ENCODE measurements at places on chromosomes 3 and 15.
A peak's percentile ranks its signal among the peaks of the same experiment; 100 is the strongest.

DNA sequence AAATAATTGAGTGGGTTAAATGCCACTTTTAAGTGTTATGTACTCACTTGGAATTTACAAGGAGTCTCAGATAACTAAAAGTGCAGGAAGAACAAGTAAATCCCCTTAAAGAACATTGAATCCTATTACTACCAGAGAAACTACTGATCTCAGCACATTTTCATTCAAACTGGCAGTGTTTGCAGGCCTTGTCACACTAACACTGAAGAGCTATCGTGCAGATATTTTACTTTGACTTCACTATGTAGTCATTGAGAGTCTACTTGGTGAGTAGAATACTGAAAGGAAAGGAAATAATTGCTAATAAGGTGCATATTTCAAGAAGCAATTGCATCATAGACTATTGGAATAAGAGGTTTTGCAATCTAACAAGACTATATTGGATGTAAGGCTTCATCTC lies 721.4 kb upstream of the CBLB start:
- no peak for DNase-seq

DNA sequence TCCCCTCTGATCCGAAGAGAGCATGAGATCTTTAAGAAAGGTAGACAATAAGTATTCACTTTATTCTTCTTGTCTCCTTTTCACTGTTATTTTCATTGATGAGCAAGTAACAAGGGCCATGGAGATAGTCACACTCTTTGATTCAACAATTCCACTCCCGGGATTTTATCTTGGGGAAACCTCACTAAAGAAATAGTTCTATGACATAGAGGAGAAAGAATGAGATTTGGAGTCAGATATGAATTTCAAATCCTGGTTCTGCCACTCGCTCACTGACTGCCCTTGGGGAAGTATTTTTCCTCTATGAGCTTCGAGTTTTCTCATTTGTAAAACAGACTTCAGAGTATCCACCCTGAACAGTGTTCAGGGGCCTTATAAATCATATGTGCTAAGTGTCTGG lies 514.6 kb downstream of the NLGN1 start:
- DNase-seq: no peak

- peak; percentile 21 for DNase-seq
Measured at GRCh38 chr3:60935709-60936108, 315.5 kb downstream of the FHIT start.

GRCh38 chr15:71201477-71201876 lies 86.2 kb downstream of the THSD4 start:
- DNase-seq: no peak

GRCh38 chr3:174758943-174759342 lies 100.2 kb upstream of the NAALADL2 start:
- DNase-seq: no peak

- peak; percentile 27 for DNase-seq
Measured at GRCh38 chr3:185207931-185208746, 45.7 kb downstream of the EHHADH start.

DNA sequence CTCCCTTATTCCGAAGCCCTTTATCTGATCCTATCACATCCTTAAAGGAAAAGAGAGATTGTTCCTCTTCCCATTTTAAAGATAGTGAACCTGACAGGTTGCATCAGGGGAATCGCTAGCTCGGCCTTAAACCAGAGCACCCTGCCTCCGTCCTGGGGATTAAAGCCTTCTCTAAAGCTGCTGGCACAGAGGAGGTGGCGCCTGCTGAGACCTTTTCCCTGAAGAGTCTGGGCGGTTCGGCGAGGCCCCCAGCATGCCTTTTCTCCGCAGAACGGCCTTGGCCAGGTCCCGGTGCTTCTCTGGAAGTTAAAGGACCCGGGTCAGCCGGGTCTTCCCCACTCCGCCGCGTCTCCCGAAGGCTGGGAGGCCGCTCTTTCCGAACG lies 593 bp downstream of the FAM219B start:
- DNase-seq: peak; percentile 59

DNA sequence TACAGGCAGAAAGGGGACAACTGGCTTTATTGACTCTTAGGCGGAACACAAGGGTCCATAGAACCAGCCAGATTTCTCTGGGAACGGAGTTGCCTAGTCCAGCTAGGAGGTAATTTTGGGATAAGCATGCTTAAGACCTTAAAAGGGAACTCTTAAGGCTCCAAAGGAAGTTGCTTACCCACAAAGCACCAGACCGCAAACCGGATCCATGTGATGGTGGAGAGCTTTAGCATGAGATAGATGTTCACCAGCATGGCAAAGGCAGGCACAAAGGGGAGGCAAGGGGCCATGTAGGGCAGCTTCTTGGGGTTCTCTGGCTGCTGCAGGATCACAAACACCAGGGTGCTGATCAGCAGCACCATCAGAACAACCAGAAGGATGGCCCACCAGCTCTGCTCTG lies 61.4 kb downstream of the CLDN11 start:
- no peak for DNase-seq

- DNase-seq: no peak
Measured at GRCh38 chr3:179083977-179084376, 12.4 kb upstream of the ZMAT3 start.

DNA sequence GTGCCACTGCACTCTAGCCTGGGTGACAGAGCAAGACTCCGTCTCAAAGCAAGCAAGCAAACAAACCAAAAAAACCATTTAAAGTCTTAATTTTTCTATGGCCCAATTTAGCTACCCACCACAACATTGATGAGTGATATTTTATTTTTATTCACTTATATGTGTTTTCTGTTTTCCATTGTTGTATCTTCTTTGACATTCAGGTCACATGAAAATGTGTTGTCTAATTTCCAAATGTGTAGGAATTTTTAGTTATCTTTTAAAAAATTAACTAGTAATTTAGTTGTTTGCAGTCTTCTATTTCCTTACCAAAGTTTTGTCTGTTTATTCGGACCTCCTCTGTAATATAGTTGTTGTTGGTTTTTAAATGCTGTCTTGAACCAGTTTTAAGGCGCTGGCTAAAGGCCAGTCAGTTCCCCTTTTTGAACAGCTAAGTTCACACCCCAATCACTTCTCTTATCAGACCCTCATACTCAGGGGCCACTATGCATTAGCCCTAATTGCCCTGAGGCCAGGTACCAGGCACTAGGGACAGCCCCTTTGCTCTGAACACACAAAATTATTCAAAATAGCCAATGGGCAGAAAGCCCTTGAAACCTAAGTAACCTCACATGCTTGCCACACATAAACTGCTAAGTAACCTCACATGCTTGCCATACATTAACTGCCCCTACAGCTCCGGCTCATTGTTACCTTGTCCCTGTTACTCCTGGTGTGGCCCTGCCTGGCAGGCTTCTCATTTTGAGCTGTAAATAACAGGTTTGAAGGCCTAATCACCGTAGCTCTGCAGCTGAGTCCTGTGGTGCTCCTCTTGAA lies 4.3 kb upstream of the CCR4 start:
- DNase-seq: no peak

DNA sequence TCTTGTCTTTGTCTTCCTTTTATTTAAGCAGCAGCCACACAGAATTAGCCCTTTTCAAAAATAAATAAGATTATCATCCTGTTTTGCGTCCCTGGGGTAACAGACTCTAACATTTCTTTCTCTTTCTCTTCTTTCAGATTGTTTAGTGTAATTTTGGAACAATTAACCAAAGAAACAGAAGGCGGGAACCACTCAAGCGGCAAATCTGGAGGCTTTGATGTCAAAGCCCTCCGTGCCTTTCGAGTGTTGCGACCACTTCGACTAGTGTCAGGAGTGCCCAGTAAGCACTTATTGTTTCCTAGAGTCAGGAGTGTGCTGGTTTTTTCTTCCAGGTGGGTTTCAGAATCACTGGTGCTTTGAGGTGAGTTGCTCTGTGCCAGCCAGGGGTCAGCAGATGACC lies 165.6 kb downstream of the CACNA1D start:
- no peak for DNase-seq

DNA sequence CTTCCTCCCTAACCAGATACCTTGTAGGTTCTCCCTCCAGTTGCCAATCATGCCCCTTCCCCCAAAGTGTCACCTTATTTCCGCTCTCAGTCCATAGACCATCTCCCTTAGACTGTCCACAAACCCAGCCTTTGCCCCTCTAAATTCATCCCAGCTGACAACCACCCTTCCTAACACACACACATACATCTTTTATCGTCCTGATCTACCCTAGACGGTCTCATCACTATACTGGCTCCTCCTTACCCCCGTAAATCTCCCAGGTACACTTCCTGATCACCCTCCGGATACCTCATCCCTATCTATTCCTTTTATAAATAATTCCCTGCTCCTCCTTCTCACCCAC lies 828 bp downstream of the THOC7 start:
- no peak for DNase-seq

GRCh38 chr3:106088304-106088703 lies 219.5 kb upstream of the CBLB start:
- DNase-seq: no peak

GRCh38 chr3:109269577-109270275 lies 46.6 kb downstream of the DPPA2 start:
- no peak for DNase-seq

GRCh38 chr3:10365791-10366190 lies 44.9 kb upstream of the SEC13 start:
- peak; percentile 35 for DNase-seq

GRCh38 chr15:52414936-52415335 lies 113.7 kb downstream of the MYO5A start:
- no peak for DNase-seq

GRCh38 chr3:52193065-52193464 lies 4.9 kb upstream of the ALAS1 start:
- DNase-seq: peak; percentile 78

DNA sequence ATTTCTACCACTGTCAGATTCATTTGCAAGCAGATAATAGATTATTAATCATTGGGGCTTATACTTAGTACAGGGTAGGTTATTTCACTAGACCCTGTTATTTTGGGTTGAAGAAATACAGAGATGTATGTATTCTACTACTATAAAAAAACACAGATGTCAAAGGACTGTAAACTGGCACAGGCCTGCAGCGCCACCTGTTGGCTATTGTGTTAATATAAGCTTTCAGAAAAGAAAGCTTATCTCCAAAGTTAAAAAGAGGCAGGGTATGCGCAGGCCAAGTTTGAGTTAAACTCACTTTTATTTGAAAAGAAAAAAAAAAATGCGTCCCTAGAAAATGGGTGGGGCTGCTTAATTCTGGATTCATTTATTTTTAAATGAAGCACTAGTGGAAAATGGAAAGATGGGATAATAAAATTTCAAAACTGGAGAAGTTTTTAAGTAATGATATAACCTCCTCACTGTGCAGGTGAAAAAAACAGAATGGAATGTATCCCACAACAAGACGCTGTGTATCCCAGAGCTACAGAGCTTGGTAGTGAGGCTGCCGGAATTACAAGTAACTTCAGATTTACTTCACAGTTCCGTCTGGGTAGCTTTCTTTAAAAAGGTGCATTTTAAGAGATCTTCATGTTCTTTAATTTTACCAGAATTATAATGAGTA lies 407.2 kb upstream of the TGFBR2 start:
- DNase-seq: peak; percentile 83

- DNase-seq: no peak
Measured at GRCh38 chr3:25907081-25907480, 117.2 kb downstream of the OXSM start.

DNA sequence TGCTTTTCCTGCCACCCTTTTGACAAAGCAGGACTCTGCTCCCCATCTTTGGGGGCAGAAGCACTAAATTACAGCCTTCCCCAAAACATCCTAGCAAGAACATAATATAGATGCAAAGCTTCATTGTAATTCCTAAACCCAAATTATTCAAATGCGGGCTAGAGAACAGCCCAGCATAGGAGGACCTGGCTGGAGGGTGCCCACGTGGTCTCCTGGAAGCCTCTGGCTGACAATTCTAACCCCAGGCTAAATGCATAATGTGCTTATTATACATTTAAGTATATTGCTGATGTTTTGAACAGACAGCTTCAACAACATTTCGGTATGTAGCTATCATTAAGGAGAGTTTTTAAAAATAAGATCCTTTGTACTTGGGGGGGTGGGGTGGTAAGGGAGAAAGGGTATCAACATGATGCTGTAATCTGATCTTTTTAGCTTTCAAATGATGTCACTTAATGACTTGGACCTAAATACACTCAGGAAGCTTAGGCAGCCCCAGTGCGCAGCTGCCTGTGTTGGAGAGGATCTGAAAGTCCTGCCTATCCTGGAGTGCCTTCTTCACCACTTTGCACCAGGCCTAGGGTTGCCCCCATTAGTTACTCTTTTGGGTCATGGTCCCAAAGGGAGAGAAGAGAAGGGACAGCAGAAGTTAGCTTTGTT lies 57.2 kb upstream of the USP3 start:
- DNase-seq: no peak

DNA sequence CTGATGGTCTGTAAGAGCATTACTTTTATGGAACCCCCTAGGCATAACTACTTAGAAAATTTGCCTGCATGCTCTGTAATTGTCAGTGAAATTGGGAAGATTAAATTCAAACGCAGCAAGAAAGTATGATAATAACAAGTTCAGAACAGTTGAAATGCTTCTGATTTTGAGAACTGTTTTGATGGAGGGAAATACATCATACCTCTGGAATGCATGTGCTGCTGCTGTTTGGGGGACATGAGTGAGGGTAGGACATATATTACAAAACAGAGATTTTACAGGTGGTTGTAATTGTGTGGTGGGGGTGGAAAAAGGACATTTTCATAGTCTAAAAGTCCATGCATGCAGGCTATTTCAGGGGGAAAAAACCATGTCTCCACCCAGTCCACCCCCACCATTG lies 135.0 kb upstream of the DPH6 start:
- peak; percentile 19 for DNase-seq

GRCh38 chr15:93706495-93707292 lies 524.7 kb upstream of the MCTP2 start:
- no peak for DNase-seq

DNA sequence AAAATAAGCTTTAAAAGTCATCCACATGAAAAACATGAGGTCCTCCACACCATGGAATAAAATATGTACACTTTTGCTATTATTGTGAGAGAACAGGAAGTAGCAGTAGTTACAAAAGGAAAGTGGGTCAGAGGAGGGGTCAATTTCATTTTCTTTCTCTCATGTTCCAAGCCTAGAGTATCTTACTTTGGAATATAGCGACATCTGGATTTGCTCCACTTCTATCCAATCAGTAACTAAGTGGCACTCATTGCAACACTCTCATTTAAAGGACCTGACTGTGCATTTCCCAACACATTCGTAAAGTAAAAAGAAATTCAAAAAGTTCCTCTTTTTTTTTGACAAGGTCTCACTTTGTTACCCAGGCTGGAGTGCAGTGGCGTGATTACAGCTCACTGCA lies 637.3 kb downstream of the TUSC7 start:
- DNase-seq: no peak

GRCh38 chr3:143511174-143511879 lies 336.9 kb downstream of the SLC9A9 start:
- no peak for DNase-seq

- no peak for DNase-seq
Measured at GRCh38 chr3:125461896-125462295, 58.1 kb downstream of the SNX4 start.

GRCh38 chr3:120642368-120642948 lies 39.6 kb downstream of the HGD start:
- peak; percentile 5 for DNase-seq

DNA sequence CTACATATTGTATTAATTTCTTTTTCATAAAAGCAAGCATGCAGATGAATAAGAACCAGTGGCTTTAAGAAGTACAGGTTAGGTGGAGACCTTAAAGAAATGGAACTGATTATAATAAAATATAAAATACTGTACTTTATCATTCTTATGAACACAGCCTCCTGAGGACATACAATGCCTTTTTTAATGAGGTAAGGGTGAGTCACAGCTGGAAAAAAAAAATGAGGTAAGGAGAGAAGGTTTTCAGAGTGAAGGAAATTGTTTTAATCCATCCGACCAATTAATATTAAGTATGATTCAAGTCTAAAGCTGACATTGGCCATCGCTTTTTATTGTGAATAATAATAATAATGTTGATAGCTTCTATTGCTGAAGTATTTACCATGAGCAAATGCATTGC lies 170.3 kb upstream of the SOX2 start:
- DNase-seq: no peak

GRCh38 chr3:65098400-65098799 lies 410.6 kb upstream of the ADAMTS9 start:
- DNase-seq: no peak
